ENCODE measurements at places on chromosomes 1 and 21. TPM values are rescaled to one million over a fixed set of nuclear protein-coding genes. Genes with fewer than 3 reads are reported as not detected.

GRCh38 chr1:33332357-33332789, 11.5 kb upstream of the A3GALT2 start:
- no peaks in the 10 kb centered on the region for H3K27me3 ChIP-seq
- no peak for DNase-seq
- H3K4me3 ChIP-seq = no peak overlapping the region
- peaks cover 48% of the 10 kb centered on the region for H3K36me3 ChIP-seq
- peak overlapping the region; percentile 34 for H3K27ac ChIP-seq

GRCh38 chr1:227445092-227445674, 118.2 kb upstream of the ZNF678 start:
- H3K27ac ChIP-seq = no peak overlapping the region
- no peaks in the 10 kb centered on the region for H3K4me1 ChIP-seq
- H3K36me3 ChIP-seq = no peaks in the 10 kb centered on the region
- no peak for DNase-seq
- H3K4me3 ChIP-seq = no peak overlapping the region

DNA sequence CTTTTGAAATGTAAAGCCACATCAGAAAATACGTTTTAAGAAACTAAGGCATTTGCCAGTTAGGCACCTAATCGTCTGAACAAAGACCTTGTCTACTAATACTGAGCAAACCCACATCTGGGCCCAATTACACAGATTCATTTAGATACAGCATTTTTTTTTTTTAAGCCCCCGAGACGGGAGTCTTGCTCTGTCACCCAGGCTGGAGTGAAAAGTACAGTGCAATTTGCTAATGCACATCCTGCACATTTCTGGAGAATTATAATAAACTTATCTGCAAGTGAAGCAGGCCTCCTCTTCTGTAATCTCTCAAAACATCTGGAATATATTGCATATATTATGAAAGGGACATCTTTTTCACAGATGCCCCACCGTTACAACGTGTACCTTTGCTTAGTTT, 3.3 kb downstream of the RSRP1 start:
- H3K4me3 ChIP-seq = peak overlapping the region; percentile 20
- H3K4me1 ChIP-seq = peaks cover 61% of the 10 kb centered on the region
- H3K36me3 ChIP-seq = peaks cover 69% of the 10 kb centered on the region
- peaks cover 4% of the 10 kb centered on the region for H3K27me3 ChIP-seq
- no peak for DNase-seq

- no peak overlapping the region for H3K4me3 ChIP-seq
- no peaks in the 10 kb centered on the region for H3K36me3 ChIP-seq
- no peaks in the 10 kb centered on the region for H3K27me3 ChIP-seq
- no peak overlapping the region for H3K27ac ChIP-seq
- no peaks in the 10 kb centered on the region for H3K4me1 ChIP-seq
Measured at GRCh38 chr1:163472651-163473248, 151.0 kb downstream of the NUF2 start.

DNA sequence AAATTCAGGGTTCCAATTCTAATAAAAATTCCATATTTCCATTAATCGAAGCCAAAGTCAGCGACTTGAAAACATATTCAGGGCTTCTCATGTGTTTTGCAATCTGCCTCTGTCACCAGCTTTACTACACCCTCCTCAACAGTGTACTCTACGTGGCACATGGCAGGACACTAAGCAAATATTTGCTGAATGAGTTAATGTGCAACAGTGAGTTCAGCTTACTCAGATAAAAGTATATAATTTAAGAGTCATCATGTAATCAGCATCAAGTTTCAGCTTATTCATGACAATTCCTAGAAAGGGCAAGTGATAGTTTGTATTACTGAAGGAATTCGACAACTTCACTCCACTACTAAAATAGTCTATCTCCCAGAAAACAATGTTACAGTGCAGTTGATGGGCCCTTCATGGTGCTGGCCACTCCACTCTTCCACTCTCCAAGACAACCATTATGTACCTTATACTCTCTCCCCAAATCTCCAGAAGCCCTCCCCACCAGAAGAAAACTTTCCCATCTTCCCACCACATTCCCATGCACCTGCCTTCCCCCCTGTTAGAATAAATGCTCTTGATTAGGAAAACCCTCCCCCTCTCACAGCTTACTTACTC, 97.3 kb downstream of the TTLL7 start:
- DNase-seq = no peak
- no peak overlapping the region for H3K4me3 ChIP-seq
- H3K27me3 ChIP-seq = peaks cover 15% of the 10 kb centered on the region
- no peaks in the 10 kb centered on the region for H3K4me1 ChIP-seq

- H3K4me1 ChIP-seq = peaks cover 8% of the 10 kb centered on the region
- no peaks in the 10 kb centered on the region for H3K27me3 ChIP-seq
- no peak overlapping the region for H3K4me3 ChIP-seq
- no peak for DNase-seq
Measured at GRCh38 chr21:43903451-43904091, 38.5 kb downstream of the AGPAT3 start.

- H3K4me1 ChIP-seq = peaks cover 35% of the 10 kb centered on the region
- peaks cover 51% of the 10 kb centered on the region for H3K36me3 ChIP-seq
- no peaks in the 10 kb centered on the region for H3K27me3 ChIP-seq
- no peak overlapping the region for H3K4me3 ChIP-seq
- H3K27ac ChIP-seq = no peak overlapping the region
Measured at GRCh38 chr1:226638001-226638601, 89.5 kb downstream of the STUM start.

GRCh38 chr21:17492415-17493168, 20.3 kb upstream of the CXADR start:
- no peak overlapping the region for H3K4me3 ChIP-seq
- H3K27ac ChIP-seq = no peak overlapping the region
- no peak for DNase-seq
- peaks cover 16% of the 10 kb centered on the region for H3K27me3 ChIP-seq
- H3K36me3 ChIP-seq = no peaks in the 10 kb centered on the region

DNA sequence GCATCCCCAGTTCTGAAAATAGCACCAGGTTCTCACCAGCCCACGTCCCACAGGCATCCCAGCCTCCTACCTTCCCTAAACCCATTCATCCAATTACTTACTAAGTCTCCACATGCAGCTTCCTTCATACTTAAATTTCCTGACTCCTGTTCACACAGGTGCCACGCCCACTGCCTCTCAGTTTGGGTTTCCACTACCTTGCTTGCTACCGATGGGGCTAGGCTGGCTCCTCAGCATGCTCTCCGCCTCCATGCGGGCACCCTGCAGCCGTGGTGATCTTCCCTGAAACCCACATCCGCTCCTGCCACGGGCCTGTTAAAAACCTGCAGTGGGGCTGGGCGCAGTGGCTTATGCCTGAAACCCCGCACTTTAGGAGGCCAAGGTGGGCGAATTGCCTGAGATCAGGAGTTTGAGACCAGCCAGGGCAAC, 70.4 kb upstream of the ANGPTL1 start:
- H3K27me3 ChIP-seq = peaks cover 2% of the 10 kb centered on the region
- no peak for DNase-seq
- no peak overlapping the region for H3K4me3 ChIP-seq
- H3K27ac ChIP-seq = no peak overlapping the region

DNA sequence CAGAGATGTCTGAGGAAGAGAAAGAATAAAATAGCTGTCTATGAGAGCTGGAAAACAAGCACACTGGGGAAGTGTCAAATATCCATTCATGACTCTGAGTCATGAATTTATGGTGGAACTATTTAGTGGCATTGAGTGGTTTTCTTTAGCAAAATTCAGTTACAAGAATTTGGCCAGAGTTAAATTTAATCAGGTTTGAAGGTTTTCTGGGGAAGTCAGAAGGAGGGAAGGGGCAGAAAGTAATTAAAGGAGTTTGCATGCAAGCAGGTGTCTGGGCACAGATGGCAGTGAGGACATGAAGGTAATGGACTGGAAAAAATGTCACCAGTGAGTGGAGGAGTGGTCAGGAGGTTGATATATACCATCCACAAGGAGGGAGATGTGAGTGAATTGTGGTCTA, 121.9 kb upstream of the IVNS1ABP start:
- no peak overlapping the region for H3K27ac ChIP-seq
- DNase-seq = no peak
- no peaks in the 10 kb centered on the region for H3K27me3 ChIP-seq
- peaks cover 8% of the 10 kb centered on the region for H3K36me3 ChIP-seq
- peaks cover 29% of the 10 kb centered on the region for H3K4me1 ChIP-seq
- no peak overlapping the region for H3K4me3 ChIP-seq

- DNase-seq = no peak
- H3K27ac ChIP-seq = no peak overlapping the region
- H3K4me1 ChIP-seq = no peaks in the 10 kb centered on the region
- H3K36me3 ChIP-seq = no peaks in the 10 kb centered on the region
- H3K4me3 ChIP-seq = no peak overlapping the region
Measured at GRCh38 chr1:70072231-70072751, 133.1 kb downstream of the LRRC40 start.

DNA sequence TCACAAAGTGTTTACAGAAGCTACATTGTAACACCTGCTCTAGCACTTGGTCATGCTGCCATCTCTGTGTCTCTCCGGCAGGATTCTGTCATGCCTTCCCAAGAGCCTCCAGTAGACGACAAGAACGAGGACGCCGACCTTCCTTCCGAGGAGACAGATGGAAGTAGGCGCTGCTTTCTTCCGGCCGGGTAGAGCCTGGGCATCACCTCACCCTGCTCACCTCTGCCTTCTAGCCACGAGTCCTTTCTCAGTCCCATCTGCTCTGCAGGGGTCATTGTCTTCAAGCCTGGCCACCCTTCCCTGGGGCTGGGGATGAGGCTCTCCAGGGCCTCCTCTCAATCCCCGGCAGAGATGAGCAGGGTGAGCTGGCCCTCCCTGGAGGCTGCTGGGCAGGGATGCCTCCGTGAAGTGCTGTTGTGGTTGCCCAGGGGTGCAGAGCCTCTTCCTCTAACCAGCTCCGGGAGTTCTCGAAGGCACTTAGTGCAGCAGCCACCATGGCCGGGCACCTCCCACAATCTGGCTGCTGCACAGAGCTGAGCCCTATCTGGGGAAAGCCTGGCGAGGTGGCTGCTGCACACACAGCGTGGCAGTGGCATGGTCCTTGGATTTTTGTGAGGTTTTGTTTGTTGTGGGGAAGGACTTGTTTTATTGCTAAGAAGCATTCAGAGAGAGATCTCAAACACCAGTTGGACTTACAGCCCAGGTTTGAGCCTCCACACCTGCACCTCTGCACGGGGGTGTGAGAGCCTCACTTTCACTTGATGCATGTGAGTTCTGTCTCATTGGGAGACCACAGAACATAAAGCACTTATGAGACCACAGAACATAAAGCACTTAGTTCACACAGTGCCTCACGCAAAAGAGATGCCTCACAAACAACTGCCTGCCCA, 48.4 kb downstream of the FAAP20 start:
- no peaks in the 10 kb centered on the region for H3K4me1 ChIP-seq
- H3K27me3 ChIP-seq = no peaks in the 10 kb centered on the region
- no peak overlapping the region for H3K4me3 ChIP-seq
- peak; percentile 73 for DNase-seq

- H3K27me3 ChIP-seq = peaks cover 23% of the 10 kb centered on the region
- H3K36me3 ChIP-seq = no peaks in the 10 kb centered on the region
- no peak overlapping the region for H3K4me3 ChIP-seq
Measured at GRCh38 chr1:159935719-159936272, 9.6 kb downstream of the IGSF9 start.

DNA sequence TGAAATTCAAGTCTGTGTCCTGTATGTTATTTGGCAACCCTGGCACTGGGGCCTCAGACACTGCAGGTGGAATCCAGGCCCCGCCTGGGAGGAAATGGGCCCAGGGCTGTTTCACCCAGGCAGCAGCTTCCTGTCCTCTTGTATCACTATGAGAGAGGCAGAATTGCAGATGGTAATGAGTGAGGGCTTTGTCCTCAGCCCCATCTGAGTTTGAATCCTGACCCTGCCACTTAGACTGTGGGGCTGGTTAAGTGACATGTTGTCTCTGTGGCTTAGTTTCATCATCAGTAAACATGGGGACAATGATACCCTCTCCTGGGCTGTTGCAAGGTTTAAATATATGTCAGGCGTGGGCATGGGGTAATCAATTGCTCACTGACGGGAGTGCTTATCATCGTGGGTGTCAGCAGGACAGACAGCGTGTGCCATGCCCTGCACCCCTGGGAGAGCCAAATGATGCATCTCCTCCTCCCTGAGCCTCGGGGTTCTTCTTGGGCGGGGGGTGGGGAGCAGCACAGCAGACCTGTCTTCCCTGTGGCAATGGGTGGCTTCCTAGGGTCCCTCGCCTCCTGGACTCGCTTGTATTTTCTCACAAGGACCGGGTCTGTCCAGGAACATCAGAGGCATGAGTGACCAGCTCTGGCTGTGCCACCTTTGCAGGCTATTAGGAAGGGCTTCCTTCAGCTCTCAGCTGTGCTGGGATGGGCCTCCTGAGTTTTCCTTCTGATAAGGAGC, 42.1 kb downstream of the ARHGEF10L start:
- H3K4me1 ChIP-seq = no peaks in the 10 kb centered on the region
- H3K27ac ChIP-seq = no peak overlapping the region
- H3K27me3 ChIP-seq = no peaks in the 10 kb centered on the region
- DNase-seq = peak; percentile 67

DNA sequence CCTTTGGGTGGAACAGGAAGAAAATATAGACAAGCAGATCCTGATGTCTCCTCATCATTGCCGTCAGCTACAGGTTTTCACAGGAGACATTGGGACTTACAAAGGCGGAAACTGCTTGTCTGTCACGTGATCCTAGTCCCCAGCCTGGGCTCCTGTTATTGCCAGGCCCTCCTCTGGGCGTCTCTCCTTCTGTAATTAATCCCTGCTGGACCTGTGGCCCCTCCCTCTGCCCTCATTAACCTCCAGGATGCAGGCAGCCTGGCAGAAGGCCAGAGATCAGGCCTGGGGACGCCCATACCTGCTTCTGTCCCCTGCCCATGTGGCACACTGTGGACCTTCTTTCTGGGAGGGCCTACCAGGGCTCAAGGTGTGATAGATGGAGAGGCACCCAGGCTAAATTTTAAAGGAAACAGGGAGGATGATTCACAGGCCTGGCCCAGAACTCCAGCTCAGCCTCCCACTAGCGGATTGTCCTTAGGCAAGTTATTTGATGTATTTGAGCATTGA, 2.4 kb downstream of the S100A5 start:
- no peak for DNase-seq
- no peak overlapping the region for H3K4me3 ChIP-seq
- H3K27me3 ChIP-seq = no peaks in the 10 kb centered on the region
- H3K27ac ChIP-seq = peak overlapping the region; percentile 10
- peaks cover 25% of the 10 kb centered on the region for H3K36me3 ChIP-seq
- H3K4me1 ChIP-seq = peaks cover 77% of the 10 kb centered on the region

GRCh38 chr1:173507205-173507846, 30.2 kb downstream of the PRDX6 start:
- no peak for DNase-seq
- H3K4me1 ChIP-seq = no peaks in the 10 kb centered on the region
- H3K4me3 ChIP-seq = no peak overlapping the region
- H3K27me3 ChIP-seq = peaks cover 3% of the 10 kb centered on the region

Gene KCNJ9
- not detected for total RNA-seq

Gene CHD5
- 0.59 TPM for total RNA-seq

Gene AKNAD1
- not detected for total RNA-seq

Gene LY9
- total RNA-seq = 0.30 TPM

Gene CBS
- total RNA-seq = 45.6 TPM

Gene A3GALT2
- not detected for total RNA-seq

Gene LENEP
- total RNA-seq = 1.4 TPM

Gene NBPF11
- 10.1 TPM for total RNA-seq

Gene RGS21
- total RNA-seq = not detected

Gene FAM177B
- 0.47 TPM for total RNA-seq

Gene REG4
- 0.19 TPM for total RNA-seq
